NCI-H774 (cell line): ENCODE measurements at places on chromosomes 3 and 15.
A peak's percentile ranks its signal among the peaks of the same experiment; 100 is the strongest.

DNA sequence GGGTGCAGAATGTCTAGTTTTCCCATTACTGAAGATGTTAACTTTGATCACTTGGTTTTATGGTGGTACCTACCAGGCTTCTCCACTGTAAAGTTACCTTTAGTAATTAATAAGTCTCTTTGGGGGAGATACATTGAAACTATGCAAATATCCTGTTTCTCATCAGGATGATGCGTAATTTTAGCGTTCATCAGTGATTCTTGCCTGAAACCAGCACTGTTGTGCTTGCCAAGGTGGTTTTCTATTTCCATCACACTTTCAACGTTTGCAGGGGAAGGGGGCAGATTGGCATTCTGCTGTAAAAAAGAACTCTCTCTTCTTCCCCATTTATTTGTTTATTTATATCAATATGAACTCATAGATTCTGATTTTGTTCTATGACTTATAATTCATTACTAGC, 61.0 kb downstream of the SSR3 start:
- DNase-seq, result no peak

DNA sequence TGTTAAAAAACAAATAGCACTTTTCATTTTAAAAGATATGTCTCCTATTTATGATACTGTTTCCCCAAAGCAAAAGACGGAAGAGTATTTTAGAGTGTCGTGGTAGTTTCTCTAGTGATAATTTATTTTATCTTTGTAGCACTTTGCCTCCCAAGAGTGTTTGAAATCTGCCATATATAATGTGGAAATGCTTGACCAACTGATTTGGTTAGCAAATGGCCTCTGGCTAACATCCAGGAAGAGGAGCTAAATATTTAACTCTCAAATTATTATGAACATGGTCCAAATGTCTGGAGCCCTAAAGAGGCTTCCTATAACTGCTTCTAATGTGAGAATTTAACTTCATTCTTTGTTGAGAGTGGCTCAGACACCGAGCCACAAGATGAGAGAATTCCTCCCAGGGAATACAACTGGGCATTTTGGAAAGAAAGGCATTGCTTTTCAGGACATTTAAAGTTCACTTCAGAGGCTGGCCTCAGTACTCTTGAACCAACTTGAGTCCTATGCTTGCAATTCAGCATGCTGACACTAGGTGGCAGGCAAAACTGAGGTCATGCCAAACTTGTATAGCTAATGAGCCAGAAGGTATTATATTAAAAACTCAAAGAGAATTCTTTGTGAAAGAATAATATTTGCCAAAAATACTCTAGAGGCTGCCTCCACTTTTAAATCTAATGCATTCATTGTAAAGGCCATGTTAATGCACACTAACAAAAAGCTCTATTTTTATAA, 104.5 kb downstream of the RARB start:
- no peak for DNase-seq

DNA sequence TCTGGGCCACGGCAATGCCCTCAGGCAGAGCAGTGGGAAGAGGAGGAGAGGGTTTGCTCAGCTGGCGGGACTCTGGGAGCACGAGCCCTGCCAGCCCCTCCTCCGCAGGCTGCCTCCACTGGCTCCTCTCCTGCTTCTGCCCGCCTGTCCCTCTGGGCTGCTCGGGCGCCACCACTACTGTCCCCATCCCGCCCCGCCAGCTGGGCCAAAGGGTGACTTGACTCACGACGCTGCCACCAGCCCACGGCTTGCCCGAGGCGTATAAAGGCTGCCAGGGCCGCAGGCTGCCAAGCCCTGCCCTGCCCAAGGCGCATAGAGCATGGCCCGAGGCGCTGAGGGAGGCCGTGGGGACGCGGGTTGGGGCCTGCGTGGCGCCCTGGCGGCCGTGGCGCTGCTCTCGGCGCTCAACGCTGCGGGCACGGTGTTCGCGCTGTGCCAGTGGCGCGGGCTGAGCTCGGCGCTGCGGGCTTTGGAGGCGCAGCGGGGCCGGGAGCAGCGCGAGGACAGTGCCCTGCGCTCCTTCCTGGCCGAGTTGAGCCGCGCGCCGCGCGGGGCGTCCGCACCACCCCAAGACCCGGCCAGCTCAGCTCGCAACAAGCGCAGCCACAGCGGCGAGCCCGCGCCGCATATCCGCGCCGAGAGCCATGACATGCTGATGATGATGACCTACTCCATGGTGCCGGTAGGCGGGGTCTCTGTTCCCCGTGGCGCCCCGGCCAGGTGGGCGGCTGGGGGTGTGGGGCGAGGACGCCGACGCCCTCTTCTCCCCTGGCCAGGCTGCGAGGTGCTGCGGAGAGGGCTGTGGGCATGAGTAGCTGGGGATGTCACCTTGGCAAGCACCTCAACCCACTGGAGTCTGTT, at the start of gene GLDN:
GLDN (plus strand) TSS at position 290 of the 861 bp plus-strand sequence; CDS start at position 320, 30 bp downstream.
- peak; percentile 30 for DNase-seq

GRCh38 chr3:77726517-77726916, 686.6 kb downstream of the ROBO2 start:
- DNase-seq, result no peak
